ENCODE measurements at places on chromosomes 4 and X.

DNA sequence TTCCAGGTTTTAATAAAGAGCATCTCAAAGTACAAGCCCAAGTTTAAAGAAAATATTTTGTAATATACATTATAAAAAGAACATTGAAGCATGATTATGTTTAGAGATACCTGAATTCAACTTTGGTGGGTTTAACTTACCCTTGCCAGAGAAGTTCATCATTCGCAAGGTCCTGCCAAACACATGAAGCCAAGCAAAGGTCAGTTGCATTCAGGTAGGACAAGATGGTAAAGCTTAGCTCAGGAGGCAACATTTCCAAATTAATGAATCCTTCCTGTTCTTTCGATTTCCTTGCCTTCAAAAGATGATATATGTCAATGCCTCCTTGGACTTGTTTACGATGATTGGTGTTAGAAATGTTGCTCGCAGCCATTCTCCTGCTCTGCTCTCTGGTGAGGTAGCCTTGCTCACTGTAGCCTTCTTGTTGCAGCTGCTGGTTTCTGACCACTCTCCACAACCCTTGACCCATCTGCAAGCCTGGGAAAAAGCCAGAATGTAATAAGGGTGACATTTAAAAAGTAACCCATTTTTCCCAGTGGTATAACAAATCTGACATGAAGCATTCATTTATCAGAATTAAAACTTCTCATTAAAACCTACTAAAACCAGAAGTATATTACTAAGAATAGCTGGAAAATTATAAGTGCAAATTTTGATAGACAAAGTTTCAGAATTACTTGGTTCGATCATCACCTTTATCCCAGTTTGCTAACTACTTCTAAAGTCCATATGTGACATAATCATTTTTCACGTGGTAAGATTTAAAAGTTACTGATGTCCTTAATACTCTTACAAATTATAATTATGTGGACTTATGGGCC, 20.6 kb downstream of the FBXO8 start:
- DNase-seq = no peak

DNA sequence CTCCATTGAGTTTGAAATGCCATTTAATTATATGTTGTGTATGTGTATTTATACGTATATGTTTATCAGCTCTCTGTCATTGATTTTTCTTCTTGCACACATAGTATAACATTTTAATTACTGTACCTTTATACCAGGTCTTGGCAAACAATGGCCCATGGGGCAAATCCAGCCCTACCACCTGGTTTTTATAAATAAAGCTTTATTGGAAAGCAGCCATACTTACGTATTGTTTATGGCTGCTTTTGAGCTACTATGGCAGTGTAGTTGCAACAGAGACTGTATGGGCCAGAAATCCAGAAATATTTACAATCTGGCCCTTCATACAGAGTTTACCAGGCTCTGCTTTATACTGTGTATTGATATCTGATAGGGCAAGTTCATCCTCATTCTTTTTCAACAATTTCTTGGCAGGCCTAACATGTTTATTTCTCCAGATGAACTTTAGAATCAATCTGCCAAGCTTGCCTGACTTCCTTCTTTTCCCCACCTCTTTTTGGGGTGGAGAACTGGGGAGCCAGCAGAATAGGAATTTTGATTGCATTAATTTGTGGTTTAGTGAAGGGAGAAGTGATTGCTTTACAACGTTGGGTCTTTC, 15.8 kb downstream of the DCUN1D4 start:
- no peak for DNase-seq

DNA sequence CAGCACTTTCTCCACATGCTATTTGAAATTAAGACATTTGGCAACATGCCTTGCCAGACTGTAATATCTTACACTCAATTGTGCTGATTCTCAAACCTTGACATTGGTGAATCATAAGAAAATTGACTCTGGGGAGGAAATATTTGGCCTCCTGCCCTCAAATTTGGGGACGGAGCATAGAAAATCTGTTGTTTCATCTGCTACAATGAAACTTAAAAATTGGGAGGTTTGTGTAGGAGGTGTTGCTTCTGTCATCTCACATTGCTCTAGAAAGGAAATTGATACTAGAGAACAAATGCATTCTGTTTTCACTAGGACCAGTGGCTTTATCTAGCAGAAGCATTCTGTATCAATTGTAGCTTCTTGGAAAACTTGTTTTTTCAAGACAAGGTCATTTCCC, 5.3 kb downstream of the OCRL start:
- no peak for DNase-seq

- DNase-seq = no peak
Measured at GRCh38 chr4:7547368-7548040, 112.8 kb upstream of the PSAPL1 start.
